NCI-H2081 (cell line): ENCODE measurements at places on chromosomes 4 and X.

DNA sequence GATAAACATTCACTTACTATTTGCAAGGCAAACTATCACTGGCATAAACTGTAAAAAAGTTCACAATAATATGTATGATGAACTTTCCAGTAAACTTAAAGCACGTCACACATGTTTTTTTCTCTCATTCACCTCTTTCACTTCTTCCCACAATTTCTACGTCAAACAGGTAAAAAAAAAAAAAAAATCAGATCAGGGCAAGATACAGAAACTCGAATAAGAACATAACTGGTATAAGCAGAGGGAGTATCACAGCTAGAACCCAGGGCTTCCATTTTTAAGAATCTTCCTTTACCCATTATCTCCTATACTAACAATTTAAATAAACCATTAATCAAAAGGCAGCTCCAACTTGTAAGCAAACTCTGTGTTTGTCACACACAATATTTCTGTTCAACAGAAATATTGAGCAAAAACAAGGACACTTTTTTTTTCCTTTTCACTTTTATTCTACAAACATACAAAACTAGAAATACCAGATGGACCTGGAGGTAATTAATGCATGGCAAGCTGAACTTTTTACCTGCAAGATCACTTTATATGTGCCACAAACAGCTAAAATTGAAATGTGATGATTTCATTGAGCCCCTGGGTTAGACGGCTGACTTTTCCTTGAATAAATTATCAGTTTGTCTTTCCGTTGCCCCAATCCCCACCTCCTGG is 47.5 kb upstream of the NSUN7 start:
- no peak for DNase-seq

DNA sequence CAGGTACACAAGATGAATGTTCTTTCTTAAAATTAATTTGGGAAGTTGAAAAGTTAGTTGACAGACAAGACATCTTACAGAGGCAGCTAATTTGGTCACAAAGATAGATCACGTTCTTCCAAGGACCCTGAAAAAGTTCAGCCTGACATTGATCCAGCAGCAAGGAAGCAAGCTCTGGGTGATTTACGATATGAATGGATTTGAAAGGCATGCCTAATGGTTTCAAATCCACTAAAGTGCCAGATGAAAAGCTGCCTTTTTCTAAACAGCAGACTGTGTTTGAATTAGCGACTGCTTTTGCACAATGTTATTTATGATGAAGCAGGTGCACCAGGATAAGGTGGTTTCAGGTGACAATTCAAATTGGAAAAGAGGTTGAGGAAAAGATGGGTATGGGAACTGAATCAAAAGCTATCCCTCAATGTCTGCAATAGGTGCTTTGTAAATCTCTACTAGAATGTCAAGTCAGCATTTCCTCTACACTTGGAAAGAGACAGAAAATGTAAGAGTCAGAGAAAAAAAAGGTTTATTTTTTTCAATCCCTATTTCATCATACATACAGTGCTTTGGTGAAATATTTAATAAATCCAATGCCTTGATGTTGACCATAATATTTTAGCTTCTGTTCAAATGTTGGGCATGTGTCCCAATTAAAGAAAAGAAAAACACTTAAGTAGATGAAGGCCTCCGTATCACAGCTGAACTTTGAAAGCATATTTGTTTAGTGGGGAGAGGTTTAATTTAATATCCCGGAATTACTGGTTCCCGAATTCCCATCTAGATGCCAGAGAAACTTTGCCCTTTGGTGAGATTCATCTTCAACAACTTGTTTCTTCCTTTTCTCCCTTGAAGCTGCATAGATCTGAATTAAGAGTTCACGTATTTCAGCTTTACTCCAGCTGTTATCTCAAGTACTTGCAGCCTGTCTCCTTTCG is 6.0 kb downstream of the RASGEF1B start:
- DNase-seq = peak; percentile 87

DNA sequence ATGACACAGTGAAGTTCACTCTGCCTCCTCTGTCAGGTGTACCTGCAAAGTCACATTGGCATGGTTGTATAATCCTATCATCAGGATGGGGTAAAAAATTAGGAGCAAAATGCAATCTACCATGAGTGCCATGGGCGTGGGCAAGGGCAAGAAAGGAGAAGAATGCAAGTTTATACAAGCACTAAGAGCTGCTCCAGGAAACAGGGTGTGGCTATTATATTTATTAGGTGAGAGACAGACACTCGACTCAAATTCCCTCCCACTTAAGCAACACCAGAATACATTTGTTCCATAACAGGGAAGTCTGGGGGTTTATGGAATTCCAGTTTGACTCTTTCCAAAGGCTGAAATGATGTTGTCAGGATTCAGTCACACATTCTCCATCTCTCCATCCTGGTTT is 378.8 kb downstream of the BCOR start:
- DNase-seq = no peak

DNA sequence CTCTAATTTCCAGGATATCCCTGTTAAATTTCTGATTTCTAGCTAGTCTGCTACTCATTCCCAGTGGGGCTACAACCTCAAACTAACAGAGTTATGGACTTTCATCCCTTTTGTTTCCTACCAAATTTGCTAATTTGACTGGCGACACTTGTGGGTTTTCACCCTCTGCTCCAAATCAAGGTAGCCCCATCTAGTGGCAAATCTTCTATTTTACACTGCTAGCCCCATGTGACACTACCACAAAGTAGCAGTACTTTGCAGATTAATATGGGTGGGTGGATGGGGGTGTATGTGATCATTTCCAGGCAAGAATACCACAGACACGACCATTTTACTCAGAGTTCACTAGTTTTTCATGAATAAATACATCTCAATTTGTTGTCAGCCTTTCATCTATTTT is 150.3 kb downstream of the MSL3 start:
- DNase-seq = peak; percentile 45

DNA sequence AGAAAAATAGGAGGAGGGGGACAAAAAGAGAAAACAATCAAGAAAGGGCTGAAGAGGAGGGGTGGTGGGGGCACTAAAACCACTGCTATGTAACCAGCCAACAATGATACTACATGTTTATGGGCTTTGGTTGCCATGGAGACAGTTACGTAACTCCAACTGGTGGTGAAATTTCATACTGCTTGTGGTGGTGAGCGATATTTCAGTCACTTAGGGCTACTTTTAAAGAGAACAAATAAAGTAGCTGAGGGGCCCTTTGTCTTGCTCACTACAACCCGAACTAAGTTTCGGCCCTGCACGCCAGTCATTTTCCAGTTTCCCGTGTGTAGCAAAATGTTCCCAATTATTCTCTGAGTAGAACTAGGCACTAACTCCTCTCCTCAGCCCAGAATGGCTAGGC is 275.2 kb upstream of the EDA2R start:
- no peak for DNase-seq

DNA sequence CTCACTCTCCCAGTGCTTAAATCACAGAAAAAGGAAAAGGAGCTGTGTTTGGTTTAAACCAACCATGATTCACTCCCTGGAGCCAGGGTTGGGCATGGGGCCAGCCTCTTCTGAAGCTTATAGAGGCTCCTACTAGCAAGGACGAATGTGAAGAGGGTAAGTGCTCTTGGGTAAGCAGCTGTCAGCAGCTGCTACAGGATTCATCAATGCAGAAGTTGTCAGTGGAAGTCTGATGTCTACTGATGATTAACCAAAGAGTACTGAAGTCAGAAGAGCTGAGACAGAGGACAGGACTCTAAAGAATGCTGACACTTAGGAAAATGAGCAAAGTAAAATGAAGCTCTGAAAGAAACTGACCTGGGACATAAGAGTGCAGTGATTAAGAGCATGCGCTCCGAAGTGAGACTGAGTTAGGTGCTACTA is 32.7 kb upstream of the JADE1 start:
- DNase-seq = no peak

GRCh38 chr4:185470501-185471195 is 885 bp downstream of the CCDC110 start:
- peak; percentile 33 for DNase-seq

DNA sequence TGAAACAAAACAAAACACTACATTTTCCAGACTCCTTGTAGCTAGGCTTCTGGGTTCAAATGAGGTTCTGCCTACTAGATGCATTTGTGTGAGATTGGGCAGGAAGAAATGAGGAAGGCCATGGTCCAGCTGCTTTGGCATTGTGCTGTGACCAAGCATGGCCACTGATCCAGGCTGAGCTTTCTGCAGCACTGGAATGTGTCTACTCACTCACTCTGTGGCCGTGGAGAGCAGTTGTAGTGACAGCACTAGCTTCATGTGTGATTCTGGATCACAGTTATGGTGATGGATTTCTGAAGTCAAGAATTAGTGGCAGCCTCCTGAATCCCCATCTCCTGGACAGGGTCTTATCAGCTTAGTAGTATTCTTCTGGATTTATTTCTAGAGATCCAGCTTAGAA is 358.9 kb downstream of the GPAT3 start:
- no peak for DNase-seq

GRCh38 chr4:41994461-41994985 is 4.2 kb downstream of the SLC30A9 start:
- DNase-seq = no peak

DNA sequence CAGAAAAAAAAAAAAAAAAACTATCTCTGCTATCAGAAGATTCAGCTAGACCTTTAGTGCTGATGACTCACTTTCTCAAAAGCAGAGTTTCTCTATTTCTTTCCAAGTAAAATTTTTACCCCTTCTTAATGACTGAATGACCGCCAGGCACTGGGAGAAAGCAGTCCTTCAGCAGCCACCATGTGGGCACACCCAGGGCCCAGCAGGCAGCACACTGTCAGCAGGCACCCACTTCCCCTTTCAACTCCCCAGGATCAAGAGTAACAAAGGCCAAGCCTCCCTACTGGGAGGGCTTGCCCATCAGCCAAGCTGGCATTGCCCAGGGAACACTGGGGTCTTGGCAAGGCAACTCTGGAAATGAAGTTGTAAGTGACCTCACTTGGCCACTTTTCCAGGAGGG is 201.9 kb upstream of the MAMLD1 start:
- no peak for DNase-seq

- DNase-seq = no peak
These were observed 6.3 kb downstream of the MAGEB1 start for GRCh38 chrX:30253257-30253656.

GRCh38 chr4:98162696-98163095 is 19.4 kb upstream of the STPG2 start:
- DNase-seq = no peak

DNA sequence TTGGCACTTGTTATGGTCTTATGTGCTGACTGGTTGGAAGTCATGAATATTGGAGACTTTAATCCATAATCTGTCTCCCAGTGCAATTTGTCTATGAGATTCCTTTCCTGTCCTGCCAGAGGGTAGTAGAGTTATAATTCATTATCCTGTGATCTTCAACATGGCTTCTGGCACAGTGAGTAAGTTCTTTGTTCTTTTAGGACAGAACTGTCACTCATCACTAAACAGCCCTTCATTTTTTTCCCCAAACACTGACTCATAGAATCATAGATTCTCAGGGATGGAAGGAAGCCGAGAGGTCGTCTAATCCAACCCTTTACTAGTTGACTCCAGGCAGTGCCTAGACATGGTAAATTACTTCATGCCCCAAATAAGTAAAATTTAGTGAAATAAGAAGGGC is 78.4 kb downstream of the LUZP4 start:
- DNase-seq = no peak

GRCh38 chr4:61200916-61201526 is 895 bp downstream of the ADGRL3 start:
- DNase-seq = peak; percentile 13

DNA sequence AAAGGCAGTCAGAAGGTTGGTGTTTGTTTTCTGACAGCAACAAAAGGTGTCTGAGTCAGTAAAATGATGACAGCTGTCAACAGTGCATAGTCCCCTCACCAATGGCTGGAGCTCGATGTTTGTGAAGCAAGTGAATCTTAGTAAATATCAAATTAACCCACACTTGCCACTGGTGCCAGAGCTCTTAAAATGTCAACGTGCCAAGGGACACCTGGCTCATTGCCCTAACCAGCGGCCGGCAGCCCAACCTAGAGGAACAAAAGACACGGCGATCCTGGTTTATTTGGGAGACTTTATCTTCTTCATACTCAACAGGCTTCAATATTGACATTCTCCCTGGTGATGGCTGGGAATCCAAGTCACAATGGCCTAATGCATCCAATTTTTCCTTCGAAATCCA is 143.4 kb downstream of the CPEB2 start:
- no peak for DNase-seq

DNA sequence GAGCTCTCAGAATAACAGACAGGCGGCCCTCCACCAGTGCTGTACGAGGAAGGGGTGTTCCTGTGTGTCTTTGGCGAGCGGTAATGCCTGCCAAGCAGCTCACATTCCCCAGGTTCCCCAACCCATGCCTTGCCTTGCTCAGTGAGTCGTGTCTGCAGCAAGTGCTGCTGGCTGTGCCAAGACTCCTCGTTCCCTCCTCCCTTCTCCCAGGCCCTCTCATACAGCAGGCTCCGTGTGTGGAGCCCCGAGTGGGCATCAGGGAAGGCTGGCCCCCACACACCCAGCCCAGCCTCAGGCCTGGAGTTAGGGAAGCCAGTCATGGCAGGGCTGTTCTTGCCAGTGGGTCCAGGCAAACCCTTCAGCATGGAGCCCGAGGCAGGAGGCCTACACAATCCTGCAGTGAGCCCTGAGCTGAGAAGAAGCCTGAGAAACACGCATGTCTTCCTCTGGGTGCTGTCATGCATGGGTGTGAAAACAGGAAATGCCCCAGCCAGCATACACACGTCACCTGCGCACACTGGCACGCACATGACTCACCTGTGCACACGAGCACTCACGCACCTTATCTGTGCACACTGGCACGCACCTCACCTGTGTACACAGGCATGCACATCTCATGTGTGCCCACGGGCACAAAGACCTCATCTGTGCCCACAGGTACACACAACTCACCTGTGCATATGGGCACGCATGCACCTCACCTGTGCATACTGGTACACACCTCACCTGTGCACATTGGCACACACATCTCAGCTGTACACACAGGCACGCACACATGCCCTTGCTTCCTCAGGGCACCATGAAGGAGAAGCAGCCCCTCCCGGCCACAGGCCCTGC is 238.7 kb downstream of the DHRSX start:
- DNase-seq = no peak

GRCh38 chrX:13212191-13212651 is 107.6 kb downstream of the ATXN3L start:
- DNase-seq = no peak

DNA sequence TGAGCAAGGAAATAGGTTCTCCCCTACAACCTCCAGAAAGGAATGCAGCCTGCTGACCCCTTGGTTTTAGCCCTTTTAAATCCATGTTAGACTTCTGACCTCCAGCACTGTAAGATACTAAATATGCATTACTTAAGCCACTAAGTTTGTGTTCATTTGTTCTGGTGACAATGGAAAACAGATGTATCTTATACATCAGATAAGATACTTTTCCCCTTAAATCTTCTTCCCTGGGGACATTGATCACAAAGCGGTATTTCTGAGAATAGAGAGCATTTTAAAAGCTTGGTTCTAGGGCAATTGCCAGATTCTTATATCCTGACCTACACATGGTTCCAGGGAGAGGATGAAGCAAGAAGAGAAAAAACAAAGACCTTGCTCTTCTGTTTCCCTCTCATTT is 6.5 kb upstream of the TMEM184C start:
- DNase-seq = no peak

GRCh38 chrX:42772874-42773273 is 5.1 kb downstream of the PPP1R2C start:
- DNase-seq = no peak
